ENCODE measurements at places on chromosomes 2 and 18.

- no peak for DNase-seq
Observed at GRCh38 chr18:42296723-42297122, 341.7 kb downstream of the PIK3C3 start.

GRCh38 chr2:71578767-71579342 lies 125.5 kb downstream of the DYSF start:
- no peak for DNase-seq

- DNase-seq, result no peak
Observed at GRCh38 chr2:83103613-83104012, 1355.5 kb downstream of the SUCLG1 start.

DNA sequence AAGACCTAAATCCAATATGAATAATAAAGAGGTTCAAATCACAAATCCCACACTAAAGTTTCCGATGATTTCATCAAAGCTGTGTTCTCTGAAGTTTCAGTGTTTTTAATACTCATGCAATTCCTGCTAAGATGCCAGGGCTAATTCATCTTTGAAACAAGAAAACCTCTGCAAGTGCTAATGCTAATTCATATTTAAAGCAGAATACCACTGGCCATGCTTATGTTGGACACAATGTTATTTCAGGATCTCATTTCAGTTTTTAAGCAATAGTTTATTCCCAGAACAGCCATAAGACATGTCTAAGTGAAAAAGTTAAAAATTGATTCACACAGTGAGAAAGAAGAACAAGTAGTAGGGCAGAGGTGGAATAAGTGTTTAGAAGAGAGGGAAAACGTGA lies 62.8 kb downstream of the GRB14 start:
- DNase-seq, result no peak

DNA sequence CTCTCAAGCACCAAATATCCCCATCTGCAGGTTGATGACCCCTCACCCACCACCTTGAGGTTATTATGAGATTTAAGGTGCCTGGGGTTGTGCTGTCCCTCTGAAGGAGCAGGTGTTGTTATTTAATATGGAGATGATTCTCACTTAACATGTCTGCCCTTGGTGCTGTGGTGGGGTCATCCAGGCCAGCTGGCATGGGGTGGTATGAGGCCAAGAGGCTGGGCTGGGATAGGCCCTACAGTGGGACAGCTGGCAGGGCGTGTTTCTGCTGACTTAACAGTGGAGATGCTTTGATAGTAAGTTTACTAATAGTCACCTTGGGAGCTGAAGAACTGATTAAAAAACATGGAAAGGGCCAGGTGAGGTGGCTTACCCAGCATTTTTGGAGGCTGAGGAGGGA lies 22.4 kb downstream of the SERPINB12 start:
- DNase-seq, result no peak

DNA sequence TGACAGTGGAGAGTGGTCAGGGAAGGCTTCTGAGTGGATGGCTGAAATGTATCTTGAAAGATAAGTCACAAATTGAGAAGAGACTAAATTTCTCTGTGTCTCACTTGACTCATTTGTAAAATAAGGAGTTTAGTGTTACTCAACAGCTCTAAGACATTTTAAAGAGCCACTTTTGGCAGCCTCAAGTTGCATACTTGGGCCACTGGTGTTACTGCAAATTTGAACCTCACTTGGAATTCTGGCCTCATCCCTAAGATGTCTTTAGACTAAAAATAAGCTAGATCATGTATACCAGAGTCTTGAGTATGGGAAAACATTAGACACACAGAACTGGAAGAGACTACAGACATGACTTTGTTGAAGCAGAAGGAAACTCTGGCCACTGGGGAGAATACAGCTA lies 4.5 kb upstream of the MTLN start:
- no peak for DNase-seq

GRCh38 chr18:59423259-59423658 lies 64.2 kb upstream of the LMAN1 start:
- no peak for DNase-seq

DNA sequence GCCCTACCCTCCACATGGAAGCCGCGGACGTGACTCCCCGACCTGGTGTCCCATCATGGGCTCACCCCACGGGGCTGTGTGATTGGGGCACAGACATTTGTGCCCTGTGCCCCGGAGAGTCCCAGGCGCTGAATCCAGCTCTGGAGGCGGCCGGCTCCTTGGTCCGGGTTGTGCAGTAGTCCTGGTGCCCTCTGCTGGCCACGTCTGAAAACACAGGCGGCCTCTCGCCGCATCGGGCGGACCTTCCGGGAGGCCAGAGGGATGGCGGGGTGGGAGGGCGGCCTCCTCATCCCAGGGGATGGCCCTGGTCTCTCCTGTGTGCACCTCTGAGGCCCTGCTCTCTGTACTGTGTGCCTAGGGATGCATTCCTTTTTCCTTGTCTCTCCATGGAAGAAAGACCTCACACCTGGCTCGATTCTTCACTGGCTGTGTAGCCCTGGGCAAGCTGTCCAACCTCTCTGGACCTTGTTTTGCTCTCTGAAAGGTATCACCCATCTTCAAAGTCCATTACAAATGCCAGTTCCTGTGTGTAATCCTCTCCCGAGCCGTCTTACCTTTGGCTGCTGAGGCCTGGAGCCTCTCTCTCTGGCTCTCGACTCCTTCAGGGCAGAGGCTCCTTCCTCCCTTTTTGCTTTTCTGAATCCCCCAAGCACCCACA lies 27.6 kb downstream of the CELF4 start:
- no peak for DNase-seq

GRCh38 chr2:3253913-3254441 lies 123.6 kb downstream of the EIPR1 start:
- no peak for DNase-seq

GRCh38 chr18:39208729-39209128 lies 1643.1 kb upstream of the CELF4 start:
- no peak for DNase-seq

- no peak for DNase-seq
Observed at GRCh38 chr2:72942881-72943418, 25.6 kb downstream of the EMX1 start.

DNA sequence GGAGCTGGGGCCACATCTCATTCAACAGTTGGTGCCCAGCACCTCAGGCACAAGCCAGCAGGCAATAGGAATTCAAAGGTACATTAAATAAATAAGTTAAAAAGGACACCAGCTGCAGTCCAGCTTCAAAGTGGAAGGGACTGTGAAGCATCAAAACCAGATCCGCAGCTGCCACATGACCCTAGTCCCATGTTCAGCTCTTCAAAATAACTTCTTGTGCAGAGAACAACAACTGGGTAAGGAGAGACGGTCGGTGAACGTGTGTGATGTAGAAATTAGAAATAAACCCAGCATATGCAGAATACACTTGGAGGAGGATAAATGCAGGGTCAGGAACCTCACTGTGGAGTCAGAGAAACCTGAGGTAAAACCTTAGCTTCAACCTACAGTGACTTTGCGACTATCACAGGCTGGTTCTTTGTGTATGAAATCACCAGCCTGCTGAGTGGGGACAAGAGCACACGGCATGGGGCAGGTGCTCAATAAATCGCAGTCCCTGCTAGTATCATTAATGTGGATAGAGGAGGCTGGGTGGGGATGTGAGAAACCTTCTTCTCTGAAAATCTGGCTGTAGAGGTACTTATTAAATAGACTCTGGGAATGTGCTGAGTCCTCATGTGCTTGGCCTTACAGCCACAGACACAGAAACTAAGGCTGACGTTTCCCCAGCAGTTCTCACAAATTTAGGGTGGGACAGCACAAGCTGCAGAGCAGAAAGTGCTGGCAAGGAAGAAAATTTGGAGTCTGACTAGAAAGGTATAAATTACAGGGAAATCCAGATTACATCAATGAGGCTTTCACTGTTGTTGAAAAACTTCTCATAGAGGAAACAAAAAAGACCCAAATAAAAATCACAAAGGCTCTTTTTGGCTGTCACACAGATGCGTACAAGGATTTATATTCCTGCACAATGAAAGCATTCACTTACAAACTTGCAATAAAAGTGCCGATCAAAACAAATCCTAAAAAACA lies 20.7 kb downstream of the FBXO15 start:
- DNase-seq, result no peak

DNA sequence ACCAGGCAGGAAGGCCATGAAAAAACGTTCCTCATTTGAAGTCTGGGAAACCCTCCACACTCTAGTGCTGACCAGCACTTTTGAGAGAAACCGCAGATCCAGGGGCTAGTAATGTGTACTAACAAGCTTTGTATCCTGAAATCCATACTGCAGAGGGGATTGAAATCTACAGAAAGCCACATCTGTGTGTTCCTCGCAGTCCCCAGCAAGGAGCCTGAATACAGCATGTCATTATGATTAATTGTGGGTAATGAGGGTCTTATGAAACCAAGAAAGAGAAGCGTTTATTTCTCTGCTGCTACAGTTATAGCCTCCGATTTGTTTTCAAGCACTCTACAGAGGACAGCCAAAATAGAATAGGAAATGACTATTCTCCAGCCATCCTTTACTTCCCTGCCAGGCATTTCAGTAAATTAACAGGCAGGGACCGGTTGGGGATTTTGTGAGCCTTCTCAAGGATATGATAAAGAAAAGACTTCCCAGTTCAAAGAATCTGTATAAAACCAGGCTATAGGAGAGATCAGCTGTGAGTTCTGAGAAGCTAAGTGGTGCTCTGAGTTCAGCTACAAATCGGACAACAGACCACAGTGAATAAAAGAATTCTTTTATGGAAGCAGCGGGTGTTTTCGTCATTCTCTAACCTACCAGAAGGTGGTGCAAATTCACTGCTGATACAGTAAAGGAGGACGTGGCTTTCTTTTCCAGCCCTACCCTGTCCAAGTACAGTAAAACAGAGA lies 133.4 kb downstream of the INSIG2 start:
- DNase-seq, result no peak

DNA sequence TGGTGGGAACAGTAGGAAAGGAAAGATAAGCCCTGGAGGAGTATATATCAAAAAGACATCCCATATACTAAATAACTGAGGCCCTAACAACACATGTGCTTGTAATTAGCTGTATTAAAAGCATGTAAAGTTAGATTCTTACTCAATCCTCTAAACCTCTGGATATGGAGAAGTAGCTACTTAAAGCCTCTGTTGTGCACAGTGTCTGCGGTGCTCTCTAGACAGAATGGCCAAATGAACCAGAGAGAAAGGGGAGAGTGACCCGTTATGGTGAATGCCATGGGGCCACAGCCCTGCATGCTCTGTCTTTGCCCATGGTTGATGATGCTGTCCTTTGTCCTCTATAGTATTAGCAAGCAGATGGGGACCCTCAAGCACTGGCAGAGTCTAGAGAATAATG lies 104.4 kb upstream of the SLC8A1 start:
- no peak for DNase-seq

DNA sequence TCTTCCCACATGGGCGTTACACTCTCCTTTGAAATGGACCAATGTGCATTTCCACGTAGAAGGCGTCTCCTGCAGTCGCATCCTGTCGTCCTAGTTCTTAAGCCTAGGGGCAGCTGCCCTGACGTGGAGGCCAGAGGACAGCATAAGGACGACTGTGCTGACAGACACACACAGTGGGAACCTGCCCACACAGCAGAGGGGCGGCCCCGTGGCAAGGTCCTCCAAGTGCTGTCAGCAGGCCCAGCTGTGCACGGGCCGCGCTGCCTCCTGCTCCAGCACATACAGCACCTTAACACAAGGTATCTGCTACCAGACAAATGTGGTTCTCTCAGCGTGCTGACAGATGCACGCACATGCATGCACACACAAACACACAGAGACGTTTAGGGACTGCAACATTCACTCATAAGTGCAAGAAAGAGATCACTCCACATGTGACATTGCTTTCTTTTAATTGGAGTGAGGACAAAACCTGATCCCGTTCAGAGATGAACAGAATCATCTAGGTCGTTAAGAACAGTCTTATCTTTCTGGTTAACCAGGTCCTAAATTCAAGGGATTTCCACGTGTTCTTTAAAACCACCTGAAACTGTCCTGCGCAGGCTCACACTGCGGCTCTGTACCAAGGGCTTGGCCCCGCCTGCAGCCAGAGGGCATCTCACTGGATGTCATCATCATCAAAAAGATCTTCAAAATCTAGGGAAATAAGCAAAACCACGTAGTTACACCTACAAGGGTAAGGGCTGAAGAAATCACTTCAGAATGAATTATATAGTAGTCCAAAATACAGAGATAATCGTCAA lies 5.5 kb downstream of the COPS9 start:
- no peak for DNase-seq

DNA sequence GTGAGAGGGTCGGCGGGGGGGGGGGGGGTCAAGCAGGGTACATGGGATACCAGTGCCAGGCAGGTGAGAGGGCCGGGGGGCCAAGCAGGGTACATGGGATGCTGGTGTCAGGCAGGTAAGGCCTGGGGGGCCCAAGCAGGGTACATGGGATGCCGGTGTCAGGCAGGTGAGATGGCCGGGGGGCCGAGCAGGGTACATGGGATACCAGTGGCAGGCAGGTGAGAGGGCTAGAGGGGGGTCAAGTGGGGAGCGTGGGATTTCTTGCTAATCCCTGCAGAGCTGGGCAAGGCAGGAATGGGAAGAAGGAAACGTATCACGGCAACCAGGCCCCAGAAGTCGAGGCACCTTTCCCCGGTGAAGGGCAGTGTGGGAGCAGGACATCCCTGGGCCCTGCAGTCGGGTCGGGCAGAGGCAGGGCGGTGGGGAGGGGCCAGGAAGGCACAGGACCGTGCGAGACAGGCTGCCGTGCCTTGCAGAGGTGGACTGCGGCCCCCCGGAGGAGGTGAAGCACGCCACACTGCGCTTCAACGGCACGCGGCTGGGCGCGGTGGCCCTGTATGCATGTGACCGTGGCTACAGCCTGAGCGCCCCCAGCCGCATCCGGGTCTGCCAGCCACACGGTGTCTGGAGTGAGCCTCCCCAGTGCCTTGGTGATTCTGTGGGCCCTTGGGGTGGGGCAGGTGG lies 49.3 kb downstream of the MTERF4 start:
- DNase-seq, result no peak

DNA sequence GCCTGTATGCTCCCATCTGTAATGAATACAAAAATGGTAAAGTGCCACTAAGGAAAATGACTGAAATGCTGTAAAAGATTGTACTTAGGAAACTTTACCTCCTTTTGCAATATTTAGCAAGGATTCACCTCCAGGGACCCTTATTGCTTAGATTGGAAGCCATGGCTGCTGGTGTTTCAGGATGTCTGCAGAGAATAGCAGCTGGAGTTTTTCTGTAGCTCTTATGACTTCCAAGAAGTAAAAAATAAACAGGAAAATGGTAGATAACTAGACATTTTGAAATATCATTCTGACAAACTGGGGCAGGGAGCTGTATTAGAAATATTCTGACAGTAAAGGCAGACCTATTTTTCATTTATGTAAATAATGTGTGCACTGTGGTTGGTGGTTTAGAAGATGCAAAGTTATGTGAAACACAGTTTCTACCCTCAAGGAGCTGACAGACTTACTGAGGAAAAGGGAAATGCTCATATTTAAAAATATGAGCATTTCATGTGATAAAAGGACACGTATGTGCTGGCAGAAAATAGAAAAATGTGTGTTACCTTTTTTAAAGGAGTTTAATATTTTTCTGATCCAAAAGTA lies 224.9 kb upstream of the BOD1L2 start:
- DNase-seq, result no peak

- DNase-seq, result no peak
Observed at GRCh38 chr2:219041252-219041651, at the start of gene CFAP65. CFAP65 (minus strand) TSS chr2:219041516; CDS start chr2:219039048, 2,468 bp downstream.

DNA sequence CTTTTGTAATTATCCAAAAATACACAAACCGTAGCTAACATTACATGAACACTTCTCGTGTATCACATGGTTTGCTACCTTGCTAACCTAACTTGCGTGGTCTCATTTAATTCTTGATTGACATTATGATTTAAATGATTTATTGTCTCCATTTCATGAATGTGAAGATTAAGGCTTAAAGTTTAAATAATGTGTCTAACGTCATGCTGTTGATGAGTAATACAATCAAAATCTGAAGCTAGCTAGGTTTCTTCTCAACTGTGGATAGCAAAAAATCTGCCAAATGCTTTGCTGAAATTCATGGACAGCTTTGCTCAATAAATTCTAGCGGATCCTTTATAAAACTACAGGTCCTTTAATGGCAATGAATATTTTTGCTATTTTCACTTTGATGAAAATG lies 274.1 kb upstream of the MC4R start:
- DNase-seq, result no peak

Data from activated T-helper 9 cell treated with anti-CD3 and anti-CD28 coated beads, Interleukin-2, amount 50 U/mL, for 16 hours (primary cell).